ENCODE measurements at places on chromosomes 2 and 18.

DNA sequence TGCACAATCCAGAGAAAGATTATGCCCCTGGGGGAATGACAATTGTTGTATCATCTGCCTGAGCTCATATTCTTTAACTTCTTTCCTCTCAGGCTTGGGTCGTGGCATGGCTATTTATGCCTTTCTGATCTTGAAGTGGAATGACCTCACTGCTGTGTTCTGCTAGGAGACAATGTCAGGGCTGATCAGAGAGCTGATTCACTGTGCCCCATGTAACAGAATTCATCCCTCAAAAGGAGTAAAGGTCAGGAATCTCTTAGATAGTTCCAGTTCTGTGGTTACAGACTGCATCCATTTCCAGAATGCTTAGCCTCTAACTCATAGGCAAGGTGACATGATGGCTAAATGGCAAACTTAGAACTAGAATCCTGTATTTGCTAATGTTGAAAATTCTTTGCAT is 511.7 kb upstream of the CNTNAP5 start:
- no peak for DNase-seq

GRCh38 chr2:152694161-152694661 is 23.1 kb downstream of the PRPF40A start:
- peak; percentile 89 for DNase-seq

DNA sequence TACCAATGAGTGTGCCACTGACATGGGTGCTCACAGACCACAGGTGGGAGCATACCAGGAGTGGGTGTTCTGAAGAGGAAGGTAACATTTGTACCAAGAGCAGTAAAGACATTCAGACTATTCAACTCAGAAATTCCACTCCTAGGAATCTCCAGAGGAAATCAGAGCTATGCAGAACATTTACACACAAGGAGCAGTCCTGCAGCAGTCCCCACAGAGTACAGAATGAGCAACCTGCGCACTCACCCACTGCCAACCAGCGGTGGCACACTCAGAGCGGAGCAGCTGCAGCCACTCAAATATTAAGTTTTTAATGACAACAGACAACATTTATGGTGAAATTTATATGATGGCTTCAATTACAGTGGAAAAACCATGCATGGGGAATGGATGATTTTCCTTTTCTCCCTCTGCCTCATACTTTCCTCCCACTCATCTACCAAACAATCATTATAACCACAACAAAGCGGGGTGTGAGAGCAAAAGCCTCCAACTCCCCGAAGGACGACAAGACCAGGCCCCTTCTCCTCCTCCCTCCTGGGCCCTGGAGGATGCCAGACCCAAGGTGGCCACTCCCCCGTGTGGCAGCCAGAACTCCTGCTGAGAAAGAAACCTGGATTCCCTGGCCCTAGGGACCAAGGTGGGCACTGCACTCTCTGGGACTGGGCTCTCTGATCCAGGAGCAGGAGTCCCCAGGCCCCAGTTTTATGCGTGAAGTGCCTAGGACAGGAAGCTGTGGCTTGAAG is 5.4 kb downstream of the HS6ST1 start:
- peak; percentile 58 for DNase-seq

GRCh38 chr18:37712776-37713175 is 147.2 kb upstream of the CELF4 start:
- no peak for DNase-seq

GRCh38 chr2:206154197-206154596 is 5.0 kb downstream of the NDUFS1 start:
- DNase-seq = no peak

DNA sequence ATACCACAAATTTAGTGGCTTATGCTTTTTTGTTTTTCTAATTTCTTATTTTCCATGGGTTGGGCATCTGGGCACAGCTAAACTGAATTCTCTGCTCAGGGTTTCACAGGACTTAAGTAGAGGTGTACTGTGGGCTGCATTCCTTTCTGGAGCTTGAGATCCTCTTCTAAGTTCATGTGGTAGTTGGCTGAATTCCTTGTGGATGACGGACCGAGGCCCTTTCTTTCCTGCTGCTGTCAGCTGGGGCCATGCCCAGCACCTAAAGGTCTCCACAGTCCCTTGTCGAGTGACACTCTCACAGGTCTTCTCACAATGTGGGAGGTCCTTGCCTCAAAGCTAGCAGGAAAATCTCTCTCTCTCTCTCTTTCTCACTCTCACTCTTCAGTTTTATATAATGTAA is 433.5 kb upstream of the LRATD1 start:
- DNase-seq = no peak

- DNase-seq = no peak
Measured at GRCh38 chr2:20429528-20429927, 17.3 kb upstream of the RHOB start.

DNA sequence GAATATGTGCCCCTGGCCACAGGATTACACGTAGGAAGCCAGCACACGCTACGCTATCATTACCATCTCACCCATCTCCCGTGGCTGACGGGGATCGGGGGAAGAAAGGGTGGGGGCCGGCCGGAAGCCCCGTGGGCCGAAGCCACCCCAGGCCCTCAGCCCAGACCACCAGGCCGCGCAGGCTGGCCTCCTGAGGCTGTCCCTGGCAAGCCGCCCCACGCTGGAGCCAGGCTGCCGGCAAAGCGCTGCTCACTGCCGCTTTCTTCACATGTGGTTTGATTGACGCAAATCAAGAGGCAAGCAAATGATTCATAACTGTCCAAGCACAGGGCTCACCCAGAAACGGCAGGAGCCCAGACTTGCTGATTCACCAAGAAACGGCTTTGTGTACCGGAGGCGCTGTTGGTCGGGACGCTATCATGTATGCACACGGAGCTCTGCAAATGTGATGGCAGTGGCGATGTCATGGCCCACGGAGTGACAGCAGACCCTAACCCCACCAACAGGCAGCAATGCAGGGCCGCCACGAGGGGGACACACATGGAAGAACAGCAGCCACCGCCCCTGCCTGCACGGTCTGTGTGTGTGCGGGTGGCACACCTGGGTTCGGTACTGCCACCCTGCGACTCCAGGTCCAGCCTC is 125.7 kb downstream of the HDAC4 start:
- peak; percentile 98 for DNase-seq

- no peak for DNase-seq
Measured at GRCh38 chr18:79753391-79753851, 44.3 kb upstream of the KCNG2 start.

DNA sequence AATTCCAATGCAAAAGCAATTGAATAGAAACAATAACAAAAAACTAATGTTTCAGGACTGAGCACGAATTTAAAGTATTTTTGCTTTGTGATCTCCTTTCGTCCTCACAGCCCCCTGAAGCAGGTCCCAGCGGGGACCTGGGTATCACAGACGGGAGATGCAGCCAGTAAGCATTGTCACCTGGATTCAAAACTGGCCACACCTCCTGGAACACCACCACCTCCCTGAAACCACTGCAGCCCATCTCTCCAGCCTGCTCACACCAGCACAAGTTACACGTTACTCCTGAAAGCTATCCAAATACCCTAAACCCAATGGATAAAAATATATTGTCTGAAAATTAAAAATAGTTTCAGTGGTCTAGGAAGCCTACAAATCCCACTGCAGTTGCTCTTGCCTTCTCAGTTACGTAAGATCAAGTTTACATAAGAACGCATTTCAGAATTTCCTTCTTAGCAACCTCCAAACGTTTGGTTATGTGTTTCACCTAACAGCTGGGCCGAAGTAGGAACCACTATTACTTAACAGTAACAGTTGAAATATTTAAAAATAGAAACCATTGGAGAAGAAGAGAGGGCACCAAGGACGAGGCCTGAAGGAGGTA is 178.0 kb downstream of the HDAC4 start:
- peak; percentile 78 for DNase-seq

- no peak for DNase-seq
Measured at GRCh38 chr2:515441-516127, 161.6 kb downstream of the TMEM18 start.

DNA sequence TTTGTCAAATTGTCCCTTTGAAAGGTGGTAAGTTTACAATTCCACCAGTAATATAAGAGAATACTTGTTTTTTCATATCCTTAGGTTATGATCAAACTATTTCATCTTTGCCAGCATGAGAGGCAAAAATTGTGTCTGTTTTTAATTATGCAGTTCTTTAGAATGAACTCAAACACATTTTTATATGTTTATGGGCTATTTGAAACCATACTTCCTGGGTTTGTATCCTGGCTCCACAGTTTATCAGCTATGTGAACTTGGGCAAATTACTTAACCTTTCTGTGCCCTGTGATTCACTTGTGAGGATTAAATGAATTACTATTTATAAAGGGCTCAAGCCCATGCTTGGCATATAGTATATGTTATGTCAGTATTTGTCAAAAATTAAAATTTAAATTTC is 109.4 kb downstream of the TANC1 start:
- peak; percentile 40 for DNase-seq

- DNase-seq = peak; percentile 94
Measured at GRCh38 chr2:47076586-47077441, 78.3 kb downstream of the STPG4 start.

DNA sequence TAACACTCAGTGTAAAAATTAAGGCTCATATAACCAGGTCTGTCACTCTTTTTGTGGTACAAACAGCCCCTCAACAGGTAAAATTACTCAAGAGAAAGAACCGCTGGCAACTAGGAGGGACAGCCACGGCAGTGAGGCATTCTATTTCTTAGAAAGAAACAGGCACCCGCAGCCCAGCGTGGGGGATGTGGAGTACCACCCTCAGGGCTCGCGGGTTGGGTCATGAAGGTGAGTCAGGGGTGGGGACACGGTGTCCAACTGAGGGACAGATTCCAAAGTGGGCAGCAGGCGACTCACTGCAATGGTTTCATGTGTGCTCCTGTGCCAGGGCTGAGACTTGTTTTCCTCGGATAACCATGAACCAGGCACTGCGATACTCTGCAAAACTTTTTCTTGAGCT is 129.4 kb downstream of the DTNB start:
- DNase-seq = no peak

DNA sequence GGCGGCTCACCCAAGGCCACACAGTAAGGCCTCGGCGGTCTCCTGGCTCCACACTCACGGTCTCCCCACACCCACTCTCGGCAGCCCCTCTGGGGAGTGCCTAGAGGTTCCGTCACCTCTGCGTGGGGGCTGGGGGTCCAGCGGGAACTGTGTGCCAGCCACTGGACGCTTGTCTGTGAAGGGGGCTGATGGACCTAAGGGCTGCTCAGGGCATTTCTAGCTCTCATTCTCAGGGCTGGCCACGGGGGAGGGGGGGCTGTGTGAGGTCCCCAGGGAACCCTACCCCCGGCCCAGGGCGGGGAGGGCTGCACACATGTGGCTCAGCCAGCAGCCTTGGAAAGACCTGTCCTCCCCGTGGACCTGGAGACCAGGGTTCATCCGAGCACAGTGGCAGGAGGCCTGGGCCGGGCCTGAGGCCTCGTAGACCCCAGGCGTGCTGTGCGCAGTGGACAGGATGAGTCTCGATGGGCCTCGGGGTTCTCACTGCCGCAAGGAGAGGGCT is 27.1 kb upstream of the ODC1 start:
- DNase-seq = no peak

GRCh38 chr2:150387586-150388288 is 99.7 kb downstream of the RND3 start:
- DNase-seq = peak; percentile 37

DNA sequence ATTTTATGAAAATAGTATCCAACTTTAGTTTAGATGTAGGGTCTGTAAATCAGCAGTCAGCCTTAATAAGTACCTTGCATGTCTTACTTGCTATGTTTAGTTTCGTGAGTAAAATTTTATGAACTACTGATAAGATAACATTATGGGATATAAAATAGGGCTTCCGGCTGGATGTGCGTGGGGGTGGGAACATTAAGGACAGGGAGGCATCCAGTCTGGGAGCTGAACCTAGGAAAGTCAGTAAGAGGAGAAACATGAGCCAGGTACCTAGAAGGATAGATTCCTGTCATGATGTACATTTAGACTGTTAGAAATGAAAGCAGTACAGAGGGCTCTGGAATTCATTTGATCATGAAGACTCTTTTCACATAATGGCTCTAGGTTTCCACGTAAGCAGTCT is 12.7 kb upstream of the KCNJ13 start:
- peak; percentile 54 for DNase-seq

GRCh38 chr2:42312106-42312505 is 48.9 kb downstream of the COX7A2L start:
- no peak for DNase-seq

DNA sequence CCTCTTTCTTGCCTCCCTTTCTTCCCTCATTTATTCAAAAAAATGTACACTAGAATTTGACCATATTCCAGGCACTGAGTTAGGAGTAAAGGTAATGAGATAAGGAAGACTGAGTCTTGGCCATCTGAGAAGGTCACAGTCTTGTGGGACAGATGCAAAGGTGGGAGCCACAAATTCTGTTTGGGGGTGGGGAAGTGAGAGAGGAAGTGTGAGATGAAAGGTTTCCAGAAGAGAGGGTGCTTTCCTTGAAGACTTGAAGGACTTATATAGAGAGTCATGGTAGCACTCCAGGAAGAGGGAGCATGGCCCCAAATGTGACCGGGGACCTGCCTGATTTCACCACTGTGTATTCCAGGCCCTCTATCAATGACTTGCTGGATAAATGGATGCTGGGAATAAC is 320.6 kb downstream of the LPIN1 start:
- no peak for DNase-seq

GRCh38 chr18:3234457-3234856 is 13.1 kb upstream of the MYL12A start:
- no peak for DNase-seq

DNA sequence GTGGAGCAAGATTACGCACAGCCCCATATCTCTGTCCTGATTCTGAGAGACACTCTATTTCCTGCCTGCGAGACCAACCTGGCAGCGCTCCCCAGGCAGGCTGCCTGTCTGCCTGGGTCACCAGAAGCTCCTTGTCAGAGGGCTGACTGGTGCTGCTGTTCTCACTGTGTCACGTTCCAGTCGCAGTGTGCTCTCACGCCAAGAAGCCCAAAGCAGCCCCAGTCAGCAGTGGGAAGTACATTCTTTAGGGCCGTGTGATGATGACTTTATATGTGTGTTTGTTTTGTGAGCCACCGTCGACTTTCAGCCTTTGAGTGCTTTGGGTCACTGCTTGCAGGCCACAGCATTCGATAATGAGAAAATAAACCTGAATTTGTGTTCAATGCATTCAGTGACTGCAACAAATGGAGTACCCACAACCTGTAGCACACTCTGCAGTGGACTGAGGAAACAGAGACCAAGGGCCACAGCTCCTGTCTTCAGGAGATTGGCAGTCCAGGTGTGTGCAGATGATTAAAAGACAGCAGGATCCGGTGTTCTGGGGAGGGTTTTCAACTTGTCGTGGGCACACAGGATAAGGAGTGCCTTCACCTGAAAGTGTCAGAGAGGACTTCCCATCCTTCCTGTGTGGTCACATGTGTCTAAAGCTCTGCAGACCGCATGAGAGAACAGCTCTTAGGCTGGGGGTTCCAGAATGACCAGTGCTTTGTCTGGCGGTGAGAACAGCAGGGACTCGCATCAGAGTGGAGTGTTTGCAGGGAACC is 4.8 kb downstream of the TNFRSF11A start:
- peak; percentile 5 for DNase-seq
